ENCODE measurements at places on chromosomes 6 and 20. TPM values are rescaled to one million over a fixed set of nuclear protein-coding genes. Genes with fewer than 3 reads are reported as not detected.

DNA sequence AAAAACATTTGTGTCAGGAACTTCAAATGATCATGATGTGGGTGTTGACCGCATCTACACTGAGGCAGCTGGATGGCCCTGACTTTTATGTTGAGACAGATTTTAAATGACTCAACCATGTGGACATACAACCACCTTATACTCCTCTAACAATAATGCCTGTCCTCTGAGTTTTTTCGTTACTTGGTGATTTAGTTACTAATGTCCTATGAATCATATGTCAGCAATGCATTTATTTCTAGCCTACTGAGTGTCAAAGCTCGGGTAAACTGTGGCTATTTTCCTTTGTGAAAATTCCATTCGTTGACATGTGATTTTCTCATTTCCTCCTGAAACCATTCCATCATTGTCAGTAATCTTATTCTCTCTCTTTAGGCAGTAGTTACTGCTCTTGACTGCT lies 38.9 kb upstream of the NKX2-4 start:
- no peaks in the 10 kb centered on the region for H3K4me1 ChIP-seq
- DNase-seq = no peak
- H3K27me3 ChIP-seq = peaks cover 21% of the 10 kb centered on the region
- H3K36me3 ChIP-seq = no peaks in the 10 kb centered on the region

PI3 gene
- total RNA-seq = not detected

DNA sequence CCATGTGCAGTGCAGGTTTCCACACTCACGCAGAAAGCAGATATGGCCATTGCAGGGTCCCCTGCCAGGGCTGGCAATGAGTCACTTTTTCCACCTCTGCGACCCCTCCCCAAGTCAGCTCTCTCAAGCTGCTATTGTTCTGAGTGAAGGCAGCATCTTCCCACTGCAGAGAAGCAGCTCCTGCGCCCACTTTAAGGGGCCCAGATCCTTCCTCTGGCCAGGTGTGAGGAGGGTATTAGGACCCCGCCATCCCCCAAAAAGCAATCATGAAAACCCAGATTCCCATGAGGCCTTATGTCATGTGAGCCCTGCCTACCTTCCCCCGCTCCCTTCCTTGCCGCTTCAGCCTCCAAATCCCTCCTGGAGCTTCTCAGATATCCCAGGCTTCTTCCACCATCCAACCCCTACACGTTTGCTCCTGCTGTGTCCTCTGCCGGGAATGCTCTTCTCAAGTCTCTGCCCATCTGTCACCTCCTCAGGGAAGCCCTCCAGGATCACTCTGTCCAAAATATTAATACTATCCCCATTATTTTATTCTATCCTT lies 220.3 kb downstream of the NFATC2 start:
- H3K4me1 ChIP-seq = no peaks in the 10 kb centered on the region
- no peak overlapping the region for H3K27ac ChIP-seq
- H3K4me3 ChIP-seq = no peak overlapping the region
- H3K36me3 ChIP-seq = no peaks in the 10 kb centered on the region
- no peak for DNase-seq

- no peaks in the 10 kb centered on the region for H3K27me3 ChIP-seq
- no peaks in the 10 kb centered on the region for H3K36me3 ChIP-seq
- DNase-seq = no peak
- H3K4me1 ChIP-seq = no peaks in the 10 kb centered on the region
Measured at GRCh38 chr20:7240490-7240889, 473.0 kb downstream of the BMP2 start.

- H3K36me3 ChIP-seq = no peaks in the 10 kb centered on the region
- peaks cover 16% of the 10 kb centered on the region for H3K27me3 ChIP-seq
- H3K4me1 ChIP-seq = no peaks in the 10 kb centered on the region
- no peak for DNase-seq
Measured at GRCh38 chr20:62437496-62437895, 10.2 kb upstream of the RBBP8NL start.

GRCh38 chr20:49671433-49671832 lies 42.2 kb downstream of the B4GALT5 start:
- H3K4me1 ChIP-seq = peaks cover 77% of the 10 kb centered on the region
- H3K4me3 ChIP-seq = no peak overlapping the region
- no peak for DNase-seq
- no peak overlapping the region for H3K27ac ChIP-seq
- peaks cover 1% of the 10 kb centered on the region for H3K27me3 ChIP-seq

MAP1LC3A gene
- total RNA-seq = 7.3 TPM

HAO1 gene
- not detected for total RNA-seq

RAET1L gene
- total RNA-seq = not detected

TLDC2 gene
- not detected for total RNA-seq

TFAP2C gene
- total RNA-seq = not detected

NT5E gene
- 12.5 TPM for total RNA-seq

- no peaks in the 10 kb centered on the region for H3K27me3 ChIP-seq
- H3K4me3 ChIP-seq = no peak overlapping the region
- H3K4me1 ChIP-seq = peaks cover 39% of the 10 kb centered on the region
- no peak overlapping the region for H3K27ac ChIP-seq
Measured at GRCh38 chr20:1334761-1335160, 5.8 kb upstream of the SDCBP2 start.

All from activated T-helper 1 cell treated with anti-CD3 and anti-CD28 coated beads, Interleukin-12 subunit alpha, Interleukin-12 subunit beta, Interleukin-2, Interleukin-4 antibody, amounts not matched to agents 30 ng/mL and 10 ng/mL and 1 ng/mL, durations not matched to agents 14 hours and 24 hours and 36 hours (primary cell).